ENCODE measurements at places on chromosomes 3 and 15.

DNA sequence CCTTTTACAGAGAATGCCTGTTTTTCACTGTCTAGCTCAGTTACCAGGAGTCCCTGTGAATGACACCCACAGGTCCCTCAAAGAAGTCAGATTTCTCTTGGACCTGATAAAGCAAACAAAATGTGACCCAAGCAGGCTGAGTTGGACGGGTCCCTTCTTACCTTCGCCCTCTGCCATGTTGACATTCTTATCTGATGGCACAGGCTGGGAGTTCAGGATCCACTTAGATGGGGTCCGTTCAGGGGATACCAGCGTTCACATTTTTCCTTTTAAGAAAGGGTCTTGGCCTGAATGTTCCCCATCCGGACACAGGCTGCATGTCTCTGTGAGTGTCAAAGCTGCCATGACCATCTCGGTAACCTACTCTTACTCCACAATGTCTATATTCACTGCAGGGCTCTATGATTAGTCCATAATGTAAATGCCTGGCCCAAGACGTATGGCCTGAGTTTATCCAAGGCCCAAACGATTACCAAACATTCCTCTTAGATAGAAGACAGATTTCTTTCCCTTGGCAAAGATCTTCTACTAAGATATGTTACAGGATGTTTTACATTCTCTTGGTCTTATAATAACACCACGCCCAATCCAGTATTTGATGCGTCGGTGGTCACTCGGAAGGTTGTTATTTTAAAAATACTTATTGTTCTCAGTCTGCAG lies 179.1 kb downstream of the THSD4 start:
- no peak for DNase-seq

DNA sequence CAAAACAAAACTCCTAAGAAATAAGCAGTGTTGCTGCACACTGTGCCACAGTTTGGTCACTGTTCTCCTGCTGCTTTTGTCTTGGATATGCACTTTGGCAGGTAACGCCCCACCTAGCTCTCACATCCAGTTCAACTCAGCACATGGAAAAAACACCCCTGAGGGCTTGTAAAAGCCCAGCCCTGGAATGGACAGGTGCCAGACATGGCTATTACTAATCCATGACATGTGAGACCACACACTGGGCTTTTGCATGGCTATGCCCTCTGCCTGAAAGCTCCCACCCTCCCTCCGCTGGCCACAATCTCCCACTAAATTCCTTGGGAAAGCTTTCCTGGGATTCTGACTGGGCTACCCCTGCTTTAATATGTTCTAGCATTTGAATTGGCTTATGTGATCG lies 24.7 kb upstream of the ZBED2 start:
- no peak for DNase-seq

- no peak for DNase-seq
These were observed 82.1 kb upstream of the LRRFIP2 start for GRCh38 chr3:37256447-37256846.

- DNase-seq, result no peak
These were observed 106.2 kb upstream of the THBS1 start for GRCh38 chr15:39474657-39475056.

DNA sequence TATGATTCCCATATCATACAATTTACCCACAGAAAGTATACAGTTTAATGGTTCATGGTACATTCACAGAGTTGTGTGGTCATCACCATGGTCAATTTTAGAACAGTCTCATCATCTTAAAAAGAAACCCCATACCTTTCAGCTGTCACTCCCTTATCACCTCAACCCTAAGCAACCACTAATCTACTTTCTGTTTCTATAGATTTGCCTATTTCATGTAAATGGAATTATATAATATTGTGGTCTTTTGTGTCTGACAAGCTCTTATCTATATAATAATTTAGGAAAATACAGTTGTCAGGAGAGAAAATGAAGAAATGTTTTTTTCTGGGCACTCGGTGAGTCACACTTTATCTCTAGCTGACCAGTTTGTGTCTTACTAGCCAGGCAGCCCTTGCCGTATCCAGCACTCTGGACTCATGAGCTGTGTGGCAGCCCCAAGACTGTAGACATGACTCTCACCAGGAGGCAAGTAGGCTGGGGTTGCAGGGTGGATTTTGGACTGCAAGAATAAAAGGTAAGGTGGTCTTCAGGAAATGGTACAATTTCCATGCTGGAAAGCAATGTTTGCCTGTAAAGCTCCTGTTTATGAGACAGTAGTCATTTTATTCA lies 234.6 kb downstream of the THRB start:
- no peak for DNase-seq

DNA sequence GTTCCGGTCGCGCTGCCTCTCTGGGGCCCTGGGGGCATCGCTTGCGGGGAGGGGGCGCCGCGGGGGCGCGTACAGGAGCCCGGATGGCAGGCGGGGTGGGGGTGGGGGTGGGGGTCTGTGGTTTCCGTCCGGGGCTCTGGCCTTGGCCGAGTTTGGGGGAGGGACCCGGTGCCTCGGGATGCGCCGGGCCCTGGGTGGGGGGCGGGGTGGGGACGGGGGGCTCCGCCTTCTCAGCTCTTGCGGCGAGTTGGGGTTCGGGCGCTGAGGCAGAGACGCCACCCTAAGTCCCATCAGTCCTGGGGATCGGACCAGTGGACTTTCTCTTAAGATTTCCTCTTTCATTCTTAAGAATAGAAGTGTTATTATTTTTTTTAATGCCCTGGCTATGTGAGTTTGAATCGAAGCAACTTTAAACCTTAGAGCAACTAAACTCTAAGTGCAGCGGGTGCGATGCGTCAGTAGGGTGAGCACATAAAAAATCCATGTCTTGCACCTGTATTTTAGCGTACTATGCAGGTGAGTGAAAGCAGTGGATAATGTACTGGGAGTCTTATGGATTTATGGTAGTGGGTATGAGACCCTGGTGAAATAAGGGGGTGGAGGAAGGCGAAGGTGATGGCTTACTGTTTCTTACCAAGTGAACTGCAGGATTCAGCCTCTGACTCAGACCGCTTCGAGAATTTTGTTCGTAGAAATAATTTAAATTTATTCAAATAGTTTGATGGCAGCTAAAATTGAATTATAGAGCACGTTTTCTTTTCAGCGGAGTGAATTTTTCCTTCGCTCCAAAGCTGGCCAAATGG lies 762 bp downstream of the CTNNB1 start:
- no peak for DNase-seq

DNA sequence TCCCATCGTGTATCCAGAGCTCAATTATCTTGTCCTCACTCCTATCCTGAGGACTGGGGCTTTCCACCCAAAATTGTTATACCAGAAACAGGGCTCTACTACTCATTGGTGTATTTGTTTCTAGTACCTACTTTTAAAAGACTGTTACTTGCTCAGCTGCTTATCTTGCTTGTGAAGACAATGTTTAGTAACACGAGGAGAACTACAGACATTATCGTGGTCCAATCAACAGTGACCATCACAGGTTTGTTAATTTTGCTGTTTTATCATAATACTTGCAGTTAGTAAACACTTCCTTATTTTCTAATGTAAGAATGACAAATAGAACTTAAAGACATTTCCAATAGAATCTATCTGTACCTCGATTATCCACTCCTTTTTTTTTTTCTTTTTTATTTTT lies 13.5 kb downstream of the LRCH3 start:
- DNase-seq, result no peak

- DNase-seq, result no peak
These were observed 3.5 kb downstream of the FAM174B start for GRCh38 chr15:92651877-92652575.

DNA sequence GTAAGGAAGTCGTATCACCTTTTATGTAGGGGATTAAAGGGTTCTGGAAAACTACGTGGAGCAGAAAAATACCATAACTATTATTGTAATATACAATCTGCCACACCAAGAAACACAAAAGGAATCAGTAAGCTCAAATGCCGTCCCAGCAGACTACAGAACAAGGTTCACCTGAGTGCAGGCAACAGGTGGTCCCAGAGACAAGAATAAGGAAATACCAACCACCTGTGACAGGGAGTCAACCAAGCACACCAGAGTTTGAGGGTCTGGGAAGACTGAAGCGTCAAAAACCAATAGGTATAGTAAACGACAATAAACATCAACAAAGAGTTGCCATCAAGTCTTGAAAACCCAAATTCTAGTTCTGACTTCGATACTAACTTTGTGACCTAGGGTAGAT lies 12.1 kb downstream of the SLC24A5 start:
- DNase-seq, result no peak

GRCh38 chr3:32872487-32873382 lies 54.9 kb downstream of the TRIM71 start:
- DNase-seq, result no peak

- DNase-seq, result no peak
These were observed 490.4 kb upstream of the PROK2 start for GRCh38 chr3:72275331-72275751.

GRCh38 chr15:67750371-67750770 lies 74.9 kb upstream of the SKOR1 start:
- no peak for DNase-seq

DNA sequence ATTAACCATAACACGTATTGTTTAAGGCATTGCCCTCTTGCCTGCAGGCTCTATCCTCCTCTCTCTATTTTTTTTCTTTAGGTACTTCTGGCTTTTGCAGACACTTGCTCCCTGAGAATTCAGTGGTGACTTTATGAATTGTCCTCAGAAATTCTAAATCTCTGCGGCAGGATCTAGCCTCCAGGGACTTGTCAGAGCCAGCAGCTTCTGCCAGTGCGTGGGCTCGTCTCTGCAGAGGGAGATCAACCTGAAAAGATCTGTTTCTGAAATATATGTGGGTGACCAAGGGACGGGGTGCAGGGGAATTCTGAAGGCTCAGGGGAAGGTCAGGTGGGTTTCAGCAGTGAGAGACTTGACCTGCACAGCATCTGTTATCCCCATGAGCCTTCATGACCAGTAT lies 326.1 kb upstream of the LRRFIP2 start:
- DNase-seq, result no peak

GRCh38 chr15:95086531-95087252 lies 855.3 kb downstream of the MCTP2 start:
- no peak for DNase-seq

DNA sequence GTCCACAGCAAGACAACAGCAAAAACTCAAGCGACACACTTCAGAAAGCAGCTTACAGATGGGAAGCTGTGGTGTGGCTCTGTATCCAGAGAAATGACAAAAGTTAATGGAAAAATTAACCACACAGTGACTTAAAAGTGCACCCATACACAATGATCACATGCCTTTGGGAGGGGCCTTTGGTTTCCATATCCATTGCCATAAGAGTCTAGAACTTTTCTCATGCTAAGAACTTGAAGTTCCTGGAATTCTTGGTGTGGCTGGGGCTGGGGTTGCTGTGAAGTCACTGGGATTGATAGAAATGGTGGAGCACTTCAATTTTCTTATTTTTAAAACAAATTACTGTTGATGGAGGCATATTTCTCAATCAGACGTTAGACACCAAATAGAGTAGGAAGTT lies 108.6 kb upstream of the FEZF2 start:
- no peak for DNase-seq

DNA sequence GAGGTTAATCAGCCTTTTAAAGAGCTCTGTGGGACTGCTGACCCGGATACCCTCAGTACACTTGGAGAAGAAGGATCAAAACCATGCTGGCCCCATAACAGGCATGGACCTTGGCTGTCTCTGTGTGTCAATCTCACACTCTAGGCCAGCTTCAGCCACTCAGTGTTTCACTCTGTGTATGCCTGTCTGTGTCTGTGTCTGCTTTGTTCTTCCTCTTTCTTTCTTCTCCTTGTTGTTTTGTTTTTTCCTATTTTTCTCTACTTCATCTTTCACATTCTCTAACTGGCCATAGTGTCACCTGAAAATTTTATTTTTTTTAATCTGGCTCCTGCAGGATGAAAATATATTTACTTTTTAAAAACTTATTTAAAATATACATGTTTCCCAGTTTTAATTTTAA lies 51.1 kb downstream of the SERP1 start:
- DNase-seq, result no peak

- DNase-seq, result no peak
These were observed 51.0 kb upstream of the TJP1 start for GRCh38 chr15:29873264-29873663.

- no peak for DNase-seq
These were observed 213.9 kb upstream of the SLC2A2 start for GRCh38 chr3:171240504-171240835.

DNA sequence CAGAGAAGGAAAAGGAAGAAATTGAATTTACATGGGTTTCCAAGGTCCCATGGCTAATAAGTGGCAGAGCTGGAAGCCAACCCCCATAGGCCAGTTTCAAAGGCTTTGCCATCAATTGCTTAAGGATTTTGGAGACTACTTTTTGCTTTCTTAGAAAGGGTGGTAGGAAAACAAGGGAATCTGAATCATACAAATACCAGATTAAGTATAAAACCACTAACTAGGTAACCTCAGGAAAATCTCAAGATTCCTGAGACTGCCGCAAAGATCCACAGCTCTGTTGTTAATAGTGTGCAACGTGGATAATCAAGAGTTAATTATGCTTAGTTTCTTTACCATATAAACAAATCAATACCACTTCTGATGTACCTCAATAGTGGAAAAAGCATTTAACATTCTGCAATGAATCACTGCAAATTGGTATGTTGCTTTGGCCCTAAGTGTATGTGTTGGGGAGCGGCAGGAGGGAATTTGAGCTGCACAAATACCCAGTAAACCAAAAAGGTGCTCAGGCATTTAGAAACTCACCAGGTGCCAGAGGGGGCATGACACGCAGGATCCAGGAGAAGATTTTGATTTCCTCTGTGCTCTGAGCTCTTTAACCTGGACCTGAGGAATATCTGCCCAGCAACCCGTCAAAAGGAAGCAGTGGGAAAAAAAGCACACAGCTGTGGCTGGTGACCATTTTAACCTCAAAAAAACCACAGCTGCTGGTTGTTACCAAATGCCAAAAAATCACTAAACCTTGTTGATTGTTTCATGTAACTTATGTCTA lies 22.0 kb downstream of the AADAC start:
- DNase-seq, result no peak

DNA sequence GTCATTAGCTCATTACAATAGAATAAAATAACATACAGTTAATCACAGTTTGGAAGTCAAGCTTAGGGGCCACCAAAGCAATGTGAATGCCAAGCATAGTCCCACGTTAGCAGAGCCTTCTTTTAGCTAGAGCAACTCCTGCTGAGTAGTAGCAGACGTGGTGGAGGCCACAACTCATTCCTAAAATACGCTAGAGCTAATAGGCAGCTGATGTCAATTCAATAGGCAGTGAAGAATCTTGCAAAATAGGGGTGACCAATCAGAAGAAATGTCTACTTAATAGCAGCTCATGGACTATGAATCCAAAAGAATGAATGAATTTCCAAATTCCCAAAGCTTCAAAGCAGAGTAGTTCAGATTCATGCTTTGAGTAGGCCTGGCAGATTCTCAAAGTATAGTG lies 292.9 kb upstream of the RORA start:
- no peak for DNase-seq

DNA sequence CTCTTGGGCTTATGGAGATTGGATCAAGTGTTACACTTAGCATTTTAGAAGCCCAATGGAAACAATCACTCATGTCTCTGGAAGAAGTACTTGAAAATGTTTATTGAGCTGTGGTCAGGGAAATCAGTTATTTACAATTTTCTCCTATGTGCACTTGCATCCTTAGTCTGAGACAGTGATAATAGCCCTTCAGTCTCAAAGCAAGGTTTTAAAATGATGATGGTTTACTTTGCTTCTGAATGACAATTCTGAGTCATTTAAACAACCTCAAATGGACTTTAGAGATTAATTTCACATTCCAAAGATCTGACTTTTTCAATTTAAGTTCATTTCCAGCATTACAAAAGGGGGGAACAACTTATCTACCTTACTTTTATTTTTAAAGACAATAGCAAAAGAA lies 20.1 kb downstream of the TIPARP start:
- DNase-seq, result no peak
